ENCODE measurements at places on chromosomes 7 and 10.

GRCh38 chr7:101586078-101586905 is 42.8 kb downstream of the MYL10 start:
- no peak overlapping the region for H3K4me3 ChIP-seq
- no peak overlapping the region for H3K27ac ChIP-seq
- H3K4me1 ChIP-seq = no peaks in the 10 kb centered on the region
- no peak for DNase-seq

GRCh38 chr10:104387130-104387888 is 33.7 kb downstream of the CFAP58 start:
- peaks cover 2% of the 10 kb centered on the region for H3K36me3 ChIP-seq
- H3K27ac ChIP-seq = peak overlapping the region; percentile 2
- peaks cover 12% of the 10 kb centered on the region for H3K4me1 ChIP-seq
- H3K4me3 ChIP-seq = peak overlapping the region; percentile 14
- DNase-seq = no peak

- H3K4me1 ChIP-seq = peaks cover 37% of the 10 kb centered on the region
- no peak for DNase-seq
- H3K27ac ChIP-seq = peak overlapping the region; percentile 87
- H3K4me3 ChIP-seq = peak overlapping the region; percentile 80
- peaks cover 41% of the 10 kb centered on the region for H3K36me3 ChIP-seq
- H3K27me3 ChIP-seq = peaks cover 79% of the 10 kb centered on the region
Observed at GRCh38 chr7:5424749-5425506, 1.3 kb upstream of the TNRC18 start.

DNA sequence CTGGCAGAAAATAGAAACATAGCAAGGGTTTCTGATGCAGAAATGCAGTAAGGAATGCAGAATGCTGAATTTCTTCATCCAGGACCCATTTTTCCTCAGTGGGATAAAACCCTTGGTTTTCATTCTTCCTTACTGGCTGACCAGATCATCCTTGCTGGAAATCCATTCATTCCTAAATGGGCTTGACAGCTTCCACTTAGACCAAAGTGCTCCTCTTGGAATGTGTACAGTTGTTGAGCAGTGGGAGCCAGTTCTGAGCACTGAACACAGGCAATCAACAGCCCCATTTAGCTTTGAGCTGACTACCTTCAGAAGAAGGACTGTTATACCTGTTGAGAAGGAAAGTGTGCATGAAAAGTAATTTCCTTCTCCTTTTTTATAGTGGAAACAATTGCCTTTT is 232.1 kb downstream of the SORCS3 start:
- H3K27me3 ChIP-seq = no peaks in the 10 kb centered on the region
- no peak for DNase-seq
- H3K27ac ChIP-seq = no peak overlapping the region
- no peak overlapping the region for H3K4me3 ChIP-seq
- H3K4me1 ChIP-seq = no peaks in the 10 kb centered on the region

- H3K27ac ChIP-seq = no peak overlapping the region
- H3K4me3 ChIP-seq = no peak overlapping the region
- peaks cover 77% of the 10 kb centered on the region for H3K27me3 ChIP-seq
- no peaks in the 10 kb centered on the region for H3K4me1 ChIP-seq
- no peaks in the 10 kb centered on the region for H3K36me3 ChIP-seq
Observed at GRCh38 chr7:97075928-97076327, 41.6 kb upstream of the SDHAF3 start.

DNA sequence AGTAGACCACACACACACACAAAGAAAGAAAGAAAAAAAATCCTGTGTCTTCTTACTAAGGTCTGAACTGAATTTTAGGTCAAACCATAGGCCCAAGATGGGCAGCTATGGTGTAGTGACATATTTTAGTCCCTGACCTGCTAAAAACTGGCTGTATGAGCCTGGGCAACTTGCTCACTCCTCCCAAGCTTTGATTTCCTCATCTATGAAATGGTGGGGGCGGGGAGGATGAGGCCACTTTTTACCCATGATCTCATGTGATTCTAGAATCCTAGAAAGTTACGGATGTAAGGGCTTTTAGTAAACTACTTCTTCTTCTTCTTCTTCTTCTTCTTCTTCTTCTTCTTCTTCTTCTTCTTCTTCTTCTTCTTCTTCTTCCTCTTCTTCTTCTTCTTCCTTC is 6.1 kb upstream of the CCL24 start:
- H3K4me3 ChIP-seq = no peak overlapping the region
- no peaks in the 10 kb centered on the region for H3K4me1 ChIP-seq
- H3K27me3 ChIP-seq = peaks cover 5% of the 10 kb centered on the region
- no peak for DNase-seq
- peaks cover 6% of the 10 kb centered on the region for H3K36me3 ChIP-seq

Data from effector memory CD8-positive, alpha-beta T cell (primary cell).